ENCODE measurements at places on chromosomes 7 and 10.

DNA sequence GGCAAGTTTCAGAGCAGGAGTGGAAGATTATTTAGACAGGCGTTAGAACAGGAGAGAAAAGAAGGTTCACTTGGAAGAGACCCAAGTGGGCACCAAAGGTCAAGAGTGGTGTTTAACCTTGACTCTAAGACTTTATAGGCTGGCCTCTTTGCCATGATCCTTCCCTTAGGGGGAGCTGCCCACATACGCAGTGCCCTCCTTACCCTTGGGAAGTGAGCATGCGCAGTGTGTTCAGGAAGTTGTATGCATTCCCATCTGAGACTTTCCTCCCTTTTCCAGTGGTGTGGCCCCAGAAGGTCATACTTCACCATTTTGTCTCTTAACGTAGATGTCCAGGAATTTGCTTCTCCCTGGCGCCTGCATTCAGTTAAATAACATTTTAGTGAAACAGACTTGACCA lies 95.8 kb downstream of the CXCL12 start:
- DNase-seq: no peak

DNA sequence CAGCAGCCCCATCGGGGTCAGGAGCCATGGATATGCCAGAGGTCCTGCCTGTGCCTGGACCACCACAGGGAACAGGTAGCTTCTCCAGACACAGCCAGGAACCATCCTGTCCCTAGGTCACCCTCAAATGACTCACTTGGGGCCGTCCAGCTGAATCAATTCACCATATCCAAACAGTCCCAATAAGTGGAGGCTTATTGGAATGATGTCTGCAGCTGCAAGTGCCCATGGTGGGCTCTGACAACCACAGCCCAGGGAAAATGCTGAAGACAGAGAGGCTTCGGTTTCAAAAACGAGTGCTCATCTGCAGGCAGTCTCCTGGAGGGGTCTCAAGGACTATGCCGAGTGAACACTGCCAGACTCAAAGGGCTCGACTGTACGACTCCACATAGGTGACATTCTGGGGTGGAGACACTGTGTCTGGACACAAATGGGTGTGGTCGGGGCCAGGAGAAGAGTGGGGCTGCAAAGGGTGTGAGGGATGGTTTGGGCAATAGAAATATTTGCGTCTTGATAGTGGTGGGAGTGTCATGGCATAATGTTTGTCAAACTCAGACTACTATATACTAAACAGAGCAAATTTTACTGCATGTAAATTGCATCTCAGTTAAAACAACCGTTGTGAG lies 204.8 kb downstream of the TNS3 start:
- no peak for DNase-seq

DNA sequence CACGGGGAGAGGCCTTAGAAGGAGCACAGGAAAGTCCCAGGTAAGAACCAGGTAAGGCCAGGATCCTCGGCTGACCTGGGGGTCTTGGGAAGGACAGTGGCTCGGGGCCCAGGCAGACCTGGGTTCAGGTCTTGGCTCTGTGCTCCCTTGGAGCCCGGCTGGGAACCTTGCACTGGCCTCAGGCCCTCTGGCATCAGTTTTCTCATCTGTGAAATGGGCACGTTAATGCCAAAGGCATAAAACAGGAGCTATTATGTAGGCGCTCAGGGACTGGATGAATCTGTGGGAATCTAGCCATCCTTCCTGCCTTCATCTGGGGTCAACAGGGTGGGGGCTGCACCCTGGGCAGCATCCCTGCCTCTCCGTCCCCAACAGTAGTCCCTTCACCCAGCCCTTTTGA lies 8.3 kb upstream of the SLC29A4 start:
- no peak for DNase-seq

- DNase-seq: no peak
Measured at GRCh38 chr7:50292165-50292757, 12.3 kb upstream of the IKZF1 start.

DNA sequence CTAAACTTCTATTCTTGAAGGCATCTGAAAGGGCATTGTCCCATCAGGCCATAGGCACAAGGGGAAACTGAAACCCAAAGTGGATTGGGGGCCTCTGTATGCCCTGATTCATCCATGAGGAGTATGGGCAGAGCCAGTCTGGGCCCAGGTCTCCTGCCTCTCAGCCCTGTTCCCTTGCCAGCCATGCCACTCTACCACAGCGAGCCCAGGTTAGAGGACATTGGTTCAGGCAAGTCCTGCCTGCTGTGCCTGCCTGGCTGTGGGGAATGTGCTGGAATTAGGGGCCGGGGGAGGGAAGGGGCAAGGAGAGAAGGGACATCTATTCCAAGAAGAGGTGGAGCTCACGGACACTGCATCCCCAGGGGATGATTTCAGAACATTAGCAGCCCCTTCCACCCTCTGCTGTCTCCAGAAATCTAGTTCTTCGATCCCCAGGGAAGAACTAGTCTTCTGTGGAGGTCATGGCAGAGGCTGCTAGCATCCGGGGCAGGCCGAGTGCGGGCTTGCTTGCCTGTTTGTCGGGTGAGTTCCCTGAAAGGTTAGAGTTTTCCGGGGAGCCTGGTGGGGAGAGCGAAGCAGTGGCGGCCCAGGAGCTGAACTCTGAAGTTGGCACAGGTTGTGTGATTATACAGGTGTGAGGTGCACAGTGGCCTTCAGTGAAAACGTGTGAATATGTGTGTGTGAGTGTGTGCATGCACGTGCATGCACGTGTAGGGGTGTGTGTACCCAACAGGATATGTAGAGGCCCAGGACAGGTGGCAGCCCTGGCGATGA lies 37.8 kb downstream of the TBATA start:
- no peak for DNase-seq

DNA sequence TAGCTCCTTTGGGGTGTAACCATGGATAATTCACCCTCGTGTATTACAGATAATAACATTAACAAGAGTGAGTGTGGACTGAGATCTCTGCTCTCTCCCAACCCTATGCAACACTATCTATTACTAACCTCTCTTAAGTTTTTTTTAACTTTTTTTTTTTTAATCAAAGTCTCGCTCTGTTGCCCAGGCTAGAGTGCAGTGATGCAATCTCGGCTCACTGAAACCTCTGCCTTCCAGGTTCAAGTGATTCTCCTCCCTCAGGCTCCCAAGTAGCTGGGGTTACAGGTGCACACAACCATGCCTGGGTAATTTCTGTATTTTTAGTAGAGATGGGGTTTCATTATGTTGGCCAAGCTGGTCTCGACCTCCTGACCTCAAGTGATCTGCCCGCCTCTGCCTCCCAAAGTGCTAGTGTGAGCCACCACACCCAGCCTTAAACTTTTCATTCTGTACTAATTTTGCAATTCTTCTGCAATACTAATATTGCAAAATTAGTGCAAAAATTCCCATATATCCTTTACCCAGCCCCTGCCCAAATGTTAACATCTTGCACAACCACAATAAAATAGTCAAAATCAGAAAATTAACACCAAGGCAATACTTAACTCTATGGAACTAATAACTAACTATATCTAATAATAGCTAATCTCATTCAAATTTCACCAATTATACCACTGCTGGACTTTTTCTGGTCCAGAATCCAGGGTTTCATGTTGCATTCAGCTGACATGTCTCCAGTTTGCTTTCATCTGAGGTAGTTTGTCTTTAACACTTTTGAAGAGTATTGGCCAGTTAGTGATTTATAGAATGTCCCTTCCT lies 66.5 kb upstream of the TCF7L2 start:
- DNase-seq: no peak

GRCh38 chr7:72003236-72003635 lies 408.9 kb downstream of the CALN1 start:
- DNase-seq: no peak

GRCh38 chr7:73769481-73770001 lies 529 bp downstream of the CLDN3 start:
- DNase-seq: no peak

- DNase-seq: no peak
Measured at GRCh38 chr10:119359025-119359424, 151.7 kb downstream of the GRK5 start.

GRCh38 chr10:70761031-70761601 lies 24.1 kb downstream of the TBATA start:
- no peak for DNase-seq

DNA sequence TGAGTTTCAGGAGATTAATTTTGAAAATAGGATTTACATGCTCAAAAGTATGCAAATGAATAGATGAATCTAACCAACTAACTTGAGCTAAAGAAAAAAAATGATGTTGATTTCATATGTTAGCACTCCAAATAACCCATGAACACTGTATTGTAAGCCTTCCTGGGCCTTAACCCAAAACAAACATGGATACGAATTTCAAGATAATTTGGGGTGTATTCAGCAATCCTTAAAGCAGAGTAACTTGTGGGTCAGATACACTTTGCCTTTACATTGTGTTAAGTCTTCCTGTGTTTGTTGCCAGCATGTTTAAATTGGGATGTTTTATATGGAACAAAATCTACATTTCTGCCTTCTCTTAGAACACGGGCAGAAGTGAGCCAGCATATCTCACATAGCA lies 124.2 kb upstream of the WDR11 start:
- no peak for DNase-seq

- DNase-seq: no peak
Measured at GRCh38 chr7:156604311-156604710, 36.3 kb upstream of the RNF32 start.

DNA sequence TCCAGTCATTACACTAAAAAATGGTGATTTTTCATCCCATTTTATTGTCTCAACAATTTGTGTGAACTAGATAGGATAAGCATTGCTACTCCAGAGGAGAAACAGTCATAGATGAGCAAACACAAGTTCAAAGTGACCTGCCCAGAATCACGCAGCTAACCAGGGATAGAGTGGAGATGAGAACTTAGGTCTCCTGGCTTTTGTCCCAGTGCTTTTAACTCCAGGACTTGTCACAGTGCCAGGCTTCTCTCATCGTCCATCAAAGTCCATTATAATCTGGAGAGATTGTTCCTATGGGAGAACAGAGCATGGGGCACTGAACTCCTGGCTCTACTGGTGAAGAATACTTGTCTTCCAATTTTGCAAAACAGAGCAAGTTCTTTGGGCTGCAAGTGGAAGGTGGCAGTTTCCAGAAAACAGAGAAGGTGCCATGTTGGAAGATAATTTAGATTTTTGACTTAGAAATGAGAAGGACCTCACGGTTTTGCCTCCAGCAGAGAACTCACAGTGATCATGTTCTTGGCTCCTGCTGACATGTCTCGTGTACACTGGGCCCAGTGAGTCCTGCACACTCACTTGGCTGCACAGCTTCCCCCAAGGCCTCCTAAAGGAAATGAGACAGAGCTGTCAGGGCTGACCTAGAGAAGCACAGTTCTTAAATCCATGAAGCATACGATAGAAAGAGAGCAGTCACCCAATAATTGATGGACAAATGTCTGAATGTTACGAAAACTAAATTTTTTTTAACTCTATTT lies 322.9 kb upstream of the NRP1 start:
- no peak for DNase-seq

Measured in omental fat pad (tissue), 4 donors.